ENCODE measurements at places on chromosomes 1 and 21.

- DNase-seq = no peak
Measured at GRCh38 chr1:63874278-63874880, 100.6 kb downstream of the ROR1 start.

GRCh38 chr1:217525773-217526490 is 105.0 kb downstream of the GPATCH2 start:
- DNase-seq = no peak

DNA sequence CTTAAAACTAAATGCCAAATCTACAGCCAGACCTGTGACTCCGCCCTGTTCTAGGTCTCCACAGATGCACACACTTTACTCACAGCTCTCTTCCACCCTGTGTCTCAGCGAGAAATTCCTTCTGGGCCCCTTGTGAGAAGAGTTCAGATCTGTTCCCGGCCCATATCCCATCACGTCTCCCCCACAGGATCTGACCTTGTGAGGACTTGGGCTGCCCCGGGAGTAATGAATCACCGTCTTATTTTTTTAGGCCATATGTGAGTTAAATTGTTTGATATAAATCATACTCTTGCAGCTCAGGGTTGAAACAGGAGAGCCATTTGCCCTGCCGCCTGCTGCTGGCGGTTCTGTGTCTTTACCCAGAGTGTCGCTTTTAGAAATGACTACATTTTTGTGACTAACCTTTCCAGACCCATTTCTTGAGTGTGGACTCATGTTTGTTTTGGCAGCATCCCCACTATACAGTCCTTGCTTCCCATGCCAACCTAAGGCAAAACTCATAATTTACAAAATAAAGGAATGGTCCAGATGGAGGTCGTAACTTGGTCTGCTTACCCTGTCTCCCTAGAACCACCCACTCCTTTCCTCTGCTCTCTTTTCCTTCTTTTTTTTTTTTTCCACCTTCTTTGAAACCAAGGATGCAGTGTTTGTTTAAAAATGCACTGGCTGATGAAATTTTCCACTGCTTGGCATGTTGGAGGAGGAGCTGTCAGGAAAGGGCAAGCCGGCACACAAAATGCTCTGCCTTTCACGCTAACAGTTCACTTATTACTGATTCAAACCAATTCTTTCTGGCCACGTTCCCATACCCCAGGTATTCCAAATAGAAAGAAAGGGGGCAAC is 98.0 kb upstream of the C1orf105 start:
- peak; percentile 32 for DNase-seq

DNA sequence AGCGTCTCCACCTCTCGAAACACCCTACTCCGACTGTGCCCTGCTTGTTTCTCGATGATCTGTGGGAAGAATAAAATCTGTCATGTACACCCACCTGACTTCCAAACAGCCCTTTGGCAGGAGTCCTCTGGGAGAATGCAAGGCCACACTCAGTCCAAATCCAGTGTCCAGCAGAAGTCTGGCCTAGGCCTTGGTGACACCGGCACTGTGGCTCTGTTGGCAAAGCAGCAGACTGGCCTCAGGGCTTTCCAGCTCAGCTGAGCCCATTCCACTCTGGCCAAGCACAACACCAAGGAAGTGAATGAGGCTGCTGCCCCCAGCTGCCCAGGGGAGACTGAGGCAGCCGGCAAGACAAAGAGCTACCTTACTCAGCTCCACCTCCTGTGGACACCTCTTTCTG is 25.1 kb upstream of the KNCN start:
- DNase-seq = no peak

GRCh38 chr1:22850681-22851080 is 122.0 kb downstream of the LACTBL1 start:
- peak; percentile 57 for DNase-seq

- DNase-seq = no peak
Measured at GRCh38 chr1:235710687-235711086, 61.1 kb upstream of the GNG4 start.

- DNase-seq = no peak
Measured at GRCh38 chr1:16116625-16117024, 39.2 kb downstream of the EPHA2 start.

DNA sequence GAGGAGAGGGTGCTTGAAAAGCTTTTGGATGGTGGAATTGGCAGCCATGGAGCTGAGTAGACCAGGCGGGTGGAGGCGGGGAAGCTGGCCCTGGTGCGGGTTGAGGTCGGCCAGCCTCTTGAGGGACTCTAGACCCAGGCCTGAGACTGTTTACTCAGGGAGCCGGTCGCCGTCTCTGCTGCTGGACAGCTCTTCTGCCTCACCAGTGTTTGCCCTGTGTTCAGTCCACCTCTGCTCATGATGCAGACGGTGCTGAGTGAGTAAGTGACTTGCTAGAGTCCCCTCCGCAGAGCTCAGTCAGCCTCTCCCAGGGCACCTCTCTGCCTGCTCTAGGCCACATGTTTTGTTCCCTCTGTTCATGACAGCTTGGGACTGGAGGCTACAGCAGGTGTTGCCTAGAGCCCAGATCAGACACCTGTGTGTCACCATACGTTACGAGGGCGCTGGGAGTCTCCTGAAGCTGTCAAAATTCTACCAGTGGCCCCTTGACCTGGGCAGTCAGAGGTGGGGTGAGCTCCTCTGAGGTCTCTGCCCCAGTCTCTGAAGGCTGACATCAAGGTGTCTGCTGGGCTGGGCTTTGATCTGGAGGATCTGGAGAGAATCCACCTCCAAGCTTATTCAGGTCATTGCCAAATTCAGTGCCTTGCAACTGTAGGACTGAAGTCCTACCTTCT is 73.5 kb upstream of the WNT4 start:
- DNase-seq = no peak

DNA sequence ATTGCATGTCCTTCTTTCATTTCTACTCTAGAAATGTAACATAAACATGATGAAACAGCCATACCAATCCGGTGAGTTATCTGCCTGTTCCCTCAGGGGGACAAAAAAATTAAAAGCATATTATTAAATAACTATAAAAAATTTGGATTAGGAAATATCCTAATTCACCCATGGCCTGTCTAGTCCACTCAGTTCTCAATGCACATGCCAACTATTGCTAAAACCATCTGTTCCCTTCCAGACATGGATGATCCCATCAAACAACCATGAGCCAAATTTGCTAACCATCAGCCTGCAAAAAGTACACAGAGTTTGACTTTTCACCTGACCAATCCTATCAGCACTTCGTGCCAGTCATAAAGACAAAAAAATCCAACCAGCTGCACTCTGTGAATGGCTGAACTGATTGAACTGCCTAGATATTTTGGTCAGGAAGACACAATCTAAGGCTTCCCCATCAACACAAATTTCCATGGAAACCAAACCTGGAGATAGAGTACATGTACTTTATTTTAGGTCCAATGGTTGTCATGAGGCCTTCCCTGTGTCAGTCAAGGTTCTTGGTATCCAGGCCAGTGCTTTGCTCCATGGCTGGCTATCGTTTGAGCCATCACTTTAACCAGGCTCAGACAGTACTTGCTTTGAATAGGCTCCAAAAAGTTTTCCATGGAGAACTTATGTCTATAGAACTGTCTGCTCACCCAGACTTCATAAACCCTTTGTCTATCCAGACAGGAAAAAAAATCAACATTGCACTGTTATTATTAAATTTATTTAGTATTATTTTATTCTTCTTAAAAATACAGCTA is 570.8 kb downstream of the LTN1 start:
- no peak for DNase-seq

- DNase-seq = no peak
Measured at GRCh38 chr1:85801520-85801919, 93.3 kb upstream of the ZNHIT6 start.

DNA sequence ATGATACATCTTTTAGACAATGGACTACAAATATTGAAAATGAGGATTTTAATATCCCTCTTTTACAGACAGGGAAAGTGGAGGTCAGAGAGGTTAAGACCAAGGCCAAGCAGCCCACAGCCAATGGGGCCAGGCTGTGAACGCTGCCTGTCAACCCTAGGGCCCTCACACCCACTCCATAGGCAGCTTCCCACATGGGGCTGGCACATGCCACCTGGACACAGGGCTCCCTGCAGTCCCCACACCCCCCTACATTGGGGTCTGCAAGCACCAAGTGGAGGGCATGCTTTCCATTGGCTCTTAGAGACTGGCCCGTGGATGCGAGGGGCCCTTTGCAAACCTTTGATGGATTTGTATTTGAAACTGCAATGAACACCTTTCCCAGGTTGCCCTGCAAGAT is 348.5 kb upstream of the VAMP3 start:
- no peak for DNase-seq

GRCh38 chr1:64814427-64814826 is 69.6 kb downstream of the RAVER2 start:
- DNase-seq = no peak

- DNase-seq = no peak
Measured at GRCh38 chr1:230113593-230114236, 46.7 kb downstream of the GALNT2 start.

DNA sequence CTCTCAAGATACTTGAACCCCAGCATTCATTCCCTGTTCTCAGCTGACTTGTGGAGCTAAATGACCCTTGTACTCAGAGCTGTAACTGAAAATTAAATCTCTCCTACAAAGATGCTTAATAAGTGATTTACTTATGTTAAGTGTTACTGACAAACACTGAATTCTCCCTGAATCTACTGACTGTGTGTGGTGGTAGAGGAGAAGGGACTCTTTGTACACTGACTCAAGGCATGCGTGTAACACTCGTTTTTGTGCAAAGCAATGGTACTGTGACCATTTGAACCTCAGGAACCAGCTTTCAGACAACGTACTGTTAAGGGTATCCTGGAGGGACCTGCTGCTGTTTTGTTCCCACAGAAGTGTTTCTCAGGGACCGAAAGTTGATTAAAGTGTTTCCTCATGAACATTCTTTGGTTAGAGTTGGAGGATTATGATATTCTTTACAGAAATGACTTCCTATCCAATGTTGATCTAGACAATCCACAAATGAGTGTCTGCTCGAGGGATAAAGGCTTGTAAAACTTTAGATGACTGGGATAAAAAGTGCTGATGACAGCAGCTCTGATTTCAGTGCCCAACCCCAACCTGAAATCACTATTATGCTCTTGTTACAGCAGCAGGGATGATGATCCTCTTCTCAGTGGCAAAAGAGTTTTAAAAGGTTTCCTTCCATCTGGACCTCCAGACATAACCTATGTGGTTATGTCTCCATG is 12.8 kb downstream of the RGL1 start:
- no peak for DNase-seq

GRCh38 chr1:159951551-159951950 is 2.5 kb downstream of the SLAMF9 start:
- DNase-seq = no peak

- no peak for DNase-seq
Measured at GRCh38 chr1:119253366-119253765, 112.9 kb upstream of the WARS2 start.

- DNase-seq = no peak
Measured at GRCh38 chr1:227766015-227766634, 30.9 kb downstream of the SNAP47 start.

- DNase-seq = no peak
Measured at GRCh38 chr1:14940285-14940870, 213.2 kb upstream of the TMEM51 start.

- DNase-seq = no peak
Measured at GRCh38 chr21:44569861-44570517, 3.5 kb upstream of the KRTAP10-4 start.

DNA sequence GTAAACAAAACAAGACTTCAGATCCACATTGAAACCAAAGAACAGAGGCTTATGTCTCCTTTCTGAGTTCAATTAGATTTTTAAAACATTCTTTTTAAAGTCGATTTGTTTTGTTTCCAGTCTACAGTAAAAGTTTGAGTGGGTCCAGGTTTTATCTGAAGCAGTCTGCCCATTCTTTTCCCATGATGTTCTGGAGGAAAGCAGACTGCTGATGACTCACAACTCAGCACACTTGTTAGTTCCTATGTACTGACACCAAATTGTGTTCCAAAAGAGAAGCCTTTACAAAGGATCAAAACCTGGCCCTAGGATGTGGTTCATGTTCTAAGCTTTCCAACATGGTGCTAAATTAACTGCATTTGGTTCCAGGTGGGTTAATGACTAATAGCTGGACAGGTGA is 11.4 kb upstream of the CCN1 start:
- no peak for DNase-seq

GRCh38 chr1:11746092-11746491 is 10.2 kb downstream of the AGTRAP start:
- no peak for DNase-seq

- peak; percentile 22 for DNase-seq
Measured at GRCh38 chr1:165828103-165828668, 772 bp downstream of the UCK2 start.

DNA sequence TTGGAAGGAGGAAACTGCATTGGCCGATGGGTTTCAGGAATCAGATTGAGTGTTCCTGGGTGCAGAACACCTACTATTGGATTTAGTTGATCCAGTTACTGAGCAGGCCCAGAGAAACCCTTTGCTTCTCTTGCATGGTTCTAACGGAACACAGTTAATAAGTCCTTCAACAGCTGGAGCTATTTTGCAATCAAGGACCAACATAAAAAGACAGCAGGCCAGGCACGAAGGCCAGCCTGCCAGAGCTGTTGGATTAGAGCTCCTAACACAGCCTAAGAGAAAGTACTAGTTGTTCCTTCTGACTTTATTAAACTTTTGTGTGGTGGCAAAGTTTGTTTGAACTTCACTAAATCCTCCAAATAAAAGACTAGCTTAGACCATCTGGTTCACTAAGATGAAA is 148.0 kb upstream of the LMO4 start:
- peak; percentile 25 for DNase-seq

DNA sequence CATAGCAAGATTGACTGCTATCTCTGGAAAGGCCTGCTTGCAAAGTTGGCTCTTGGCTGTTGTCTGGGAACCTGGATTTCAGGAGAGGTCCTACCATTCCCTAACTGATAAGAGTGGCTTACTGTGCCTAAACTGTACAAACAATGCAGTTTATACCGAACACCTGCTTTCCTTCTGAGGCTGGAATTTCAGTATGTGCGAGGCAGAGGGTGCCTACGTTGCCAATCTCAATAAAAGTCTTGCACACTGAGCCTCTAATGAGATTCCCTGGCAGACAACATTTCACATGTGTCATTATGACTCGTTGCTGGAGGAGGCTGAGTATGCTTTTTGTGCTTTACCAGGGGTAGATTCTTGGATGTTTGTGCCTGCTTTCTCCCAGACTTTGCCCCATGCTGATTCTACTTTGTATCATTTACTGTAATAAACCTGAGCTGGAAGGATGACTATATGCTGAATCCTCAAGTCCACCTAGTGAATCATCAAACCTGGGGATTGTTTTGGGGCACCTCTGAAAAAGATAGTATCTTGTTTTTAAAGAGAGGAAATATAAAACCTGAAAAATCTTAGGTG is 58.9 kb upstream of the GNG4 start:
- DNase-seq = no peak

GRCh38 chr1:165595246-165595938 is 35.6 kb upstream of the MGST3 start:
- DNase-seq = no peak

DNA sequence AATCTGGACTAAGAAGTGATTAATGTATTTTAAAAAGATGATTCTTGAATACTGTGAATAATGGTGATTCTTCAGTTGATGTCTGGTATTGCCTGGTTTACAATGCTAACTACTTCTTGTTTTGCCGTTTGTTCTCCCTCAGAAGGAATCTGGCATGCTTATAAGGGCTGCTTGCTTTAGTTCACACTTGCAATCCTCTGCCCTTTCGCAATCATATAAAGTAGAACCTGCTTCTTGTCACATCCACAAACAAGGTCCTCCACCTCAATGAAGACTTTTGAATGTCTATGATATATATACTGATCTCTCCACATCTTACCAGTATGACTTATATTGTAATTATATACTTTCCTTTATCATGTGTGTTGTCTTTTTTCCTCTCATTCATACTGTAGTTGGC is 92.6 kb downstream of the ADGRL4 start:
- DNase-seq = no peak

Measured in left ventricle myocardium inferior (tissue), 1 donor.